Activated naive CD8-positive, alpha-beta T cell treated with anti-CD3 and anti-CD28 coated beads for 36 hours (primary cell): ENCODE measurements at places on chromosomes 5 and 9. TPM values are rescaled to one million over a fixed set of nuclear protein-coding genes. Genes with fewer than 3 reads are reported as not detected.

Gene FOXE1
- total RNA-seq: not detected

Gene HTR4
- total RNA-seq: not detected

Gene TMEFF1
- 0.14 TPM for total RNA-seq

Gene PCDHB16
- total RNA-seq: not detected

Gene OTP
- not detected for total RNA-seq

Gene FBXL17
- 4.5 TPM for total RNA-seq

Gene IL13
- total RNA-seq: 0.72 TPM

Gene FCN2
- total RNA-seq: not detected

Gene LMX1B
- not detected for total RNA-seq

Gene TAF11L11
- total RNA-seq: not detected

Gene SLC36A3
- not detected for total RNA-seq

Gene CER1
- total RNA-seq: not detected
